ENCODE measurements at places on chromosomes 2 and 18.

GRCh38 chr18:39825485-39826150 lies 2129.4 kb upstream of the PIK3C3 start:
- DNase-seq = no peak

DNA sequence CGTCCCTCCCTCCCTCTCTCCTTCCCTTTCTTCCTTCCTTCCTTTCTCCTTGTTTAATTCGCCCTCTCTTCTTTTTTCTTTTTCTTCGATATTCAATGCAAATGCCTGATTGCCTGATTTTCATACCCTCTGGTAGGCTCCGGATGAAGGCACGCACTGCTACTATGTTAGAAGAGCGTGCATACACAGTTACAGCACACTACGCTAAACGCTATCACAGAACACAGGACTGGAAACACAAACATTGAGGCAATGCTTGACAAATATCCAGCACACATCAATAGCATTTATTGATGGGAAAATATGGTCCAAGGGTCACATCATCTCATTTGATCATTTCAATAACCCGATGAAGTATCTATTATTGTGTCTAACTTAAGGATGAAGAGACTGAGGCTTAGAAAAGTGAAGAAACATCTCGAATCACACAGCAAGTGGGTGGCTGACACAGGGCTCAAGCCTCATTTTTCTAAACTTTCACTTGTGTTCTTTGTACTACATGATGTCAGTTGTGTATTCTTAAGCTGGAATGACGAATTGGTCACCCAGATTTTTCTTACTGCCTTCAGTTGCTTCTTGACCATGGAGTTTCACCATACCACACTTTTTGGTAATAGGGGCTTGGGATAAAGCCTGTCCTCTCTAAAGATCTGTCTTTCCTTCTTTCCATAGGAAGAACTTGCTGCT lies 101.8 kb downstream of the TRIB2 start:
- no peak for DNase-seq

- DNase-seq = no peak
Measured at GRCh38 chr2:128299628-128300027, 19.0 kb downstream of the HS6ST1 start.

- no peak for DNase-seq
Measured at GRCh38 chr2:196274387-196274809, 103.0 kb upstream of the STK17B start.

DNA sequence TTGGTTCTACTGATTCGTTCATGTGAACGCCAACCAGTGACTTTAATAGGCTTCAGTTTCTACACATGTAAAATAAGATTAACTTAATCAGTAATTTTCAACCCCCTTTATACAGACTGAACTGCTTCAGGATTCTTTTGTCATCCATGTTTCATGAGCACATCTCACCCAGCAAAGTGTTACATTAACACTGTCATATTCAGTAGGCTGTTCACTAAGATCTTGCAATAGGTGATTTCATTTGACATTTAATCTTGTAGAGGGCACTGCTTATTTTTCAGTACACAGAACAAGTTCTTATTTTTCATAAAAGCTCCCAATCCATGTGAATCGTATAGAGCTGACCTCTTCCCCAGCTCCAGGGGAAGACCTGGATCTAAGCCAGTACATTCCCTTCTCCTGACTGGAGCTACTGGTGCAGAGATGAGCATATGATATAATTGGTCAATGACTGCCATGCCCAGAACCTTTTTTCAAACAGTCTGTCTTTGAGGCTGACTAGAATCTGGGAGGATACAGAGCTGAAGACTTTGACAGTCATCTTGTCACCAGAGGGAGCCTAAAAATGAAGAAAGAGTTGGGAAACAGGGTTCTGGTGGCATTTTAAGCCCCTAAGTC lies 72.2 kb upstream of the CHRNA1 start:
- no peak for DNase-seq

GRCh38 chr2:43102366-43103092 lies 123.9 kb downstream of the ZFP36L2 start:
- DNase-seq = no peak

DNA sequence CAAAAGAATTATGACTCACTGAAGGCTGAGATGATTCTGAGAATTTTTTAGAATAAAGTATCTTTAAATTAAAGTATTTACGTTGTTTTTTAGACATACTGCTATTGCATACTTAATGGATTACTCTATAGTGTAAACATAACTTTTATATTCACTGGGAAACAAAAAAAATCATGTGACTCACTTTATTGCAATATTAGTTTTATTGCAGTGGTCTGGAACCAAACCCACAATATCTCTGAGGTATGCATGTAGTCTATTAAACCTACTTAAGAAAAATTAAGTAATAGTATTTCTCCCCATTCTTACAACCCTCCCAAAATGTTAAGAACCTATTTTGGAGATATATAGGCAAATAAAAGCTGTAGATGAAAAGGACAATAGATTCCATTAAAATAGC lies 142.9 kb upstream of the ZNF521 start:
- no peak for DNase-seq

GRCh38 chr2:168730344-168730743 lies 72.1 kb upstream of the NOSTRIN start:
- DNase-seq = no peak

GRCh38 chr2:187869195-187869594 lies 315.0 kb upstream of the TFPI start:
- no peak for DNase-seq

- DNase-seq = peak; percentile 95
Measured at GRCh38 chr2:96868555-96869280, 1.2 kb downstream of the SEMA4C start.

DNA sequence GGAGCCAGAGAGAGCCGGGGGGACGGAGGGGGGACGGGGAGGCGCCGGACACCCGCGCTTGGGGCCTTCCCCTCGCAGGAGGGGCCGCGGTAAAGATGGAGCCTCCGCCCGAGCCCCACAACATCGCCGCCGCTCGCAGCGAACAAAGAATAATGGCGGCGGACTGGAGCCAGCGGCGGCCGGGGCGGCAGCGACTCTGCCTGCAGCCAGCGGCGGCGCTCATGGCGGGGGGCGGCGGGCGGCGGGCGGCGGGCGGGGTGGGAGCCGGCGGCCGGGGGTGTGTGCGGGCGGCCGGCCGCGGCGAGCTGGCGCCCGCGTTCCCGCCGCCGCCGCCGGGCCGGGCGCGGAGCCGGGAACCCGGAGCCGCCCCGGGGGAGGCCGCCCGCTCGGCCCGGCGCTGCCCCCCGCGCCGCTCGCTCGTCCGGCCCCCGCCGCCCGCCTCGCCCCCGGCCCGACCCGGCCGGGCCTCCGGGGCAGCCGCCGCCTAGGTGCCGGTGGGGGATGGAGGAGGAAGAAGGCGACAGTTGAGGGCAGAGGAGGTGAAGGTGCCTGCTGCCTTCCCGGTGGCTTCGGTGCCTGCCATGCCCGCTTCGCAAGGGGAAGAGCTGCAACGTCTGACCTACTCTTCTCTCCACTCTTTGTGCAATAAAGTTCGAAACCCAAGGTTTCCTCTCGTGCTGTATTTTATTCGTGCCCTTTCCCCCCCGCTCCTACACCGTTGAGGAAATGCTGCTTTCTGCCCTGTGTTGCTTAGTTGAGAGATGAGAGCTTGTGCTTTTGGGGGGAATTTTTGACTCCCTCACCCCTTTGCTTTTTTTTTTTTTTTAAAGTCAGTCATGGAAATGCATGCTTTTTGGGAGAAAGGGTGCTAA lies 634 bp downstream of the CREB1 start:
- no peak for DNase-seq

DNA sequence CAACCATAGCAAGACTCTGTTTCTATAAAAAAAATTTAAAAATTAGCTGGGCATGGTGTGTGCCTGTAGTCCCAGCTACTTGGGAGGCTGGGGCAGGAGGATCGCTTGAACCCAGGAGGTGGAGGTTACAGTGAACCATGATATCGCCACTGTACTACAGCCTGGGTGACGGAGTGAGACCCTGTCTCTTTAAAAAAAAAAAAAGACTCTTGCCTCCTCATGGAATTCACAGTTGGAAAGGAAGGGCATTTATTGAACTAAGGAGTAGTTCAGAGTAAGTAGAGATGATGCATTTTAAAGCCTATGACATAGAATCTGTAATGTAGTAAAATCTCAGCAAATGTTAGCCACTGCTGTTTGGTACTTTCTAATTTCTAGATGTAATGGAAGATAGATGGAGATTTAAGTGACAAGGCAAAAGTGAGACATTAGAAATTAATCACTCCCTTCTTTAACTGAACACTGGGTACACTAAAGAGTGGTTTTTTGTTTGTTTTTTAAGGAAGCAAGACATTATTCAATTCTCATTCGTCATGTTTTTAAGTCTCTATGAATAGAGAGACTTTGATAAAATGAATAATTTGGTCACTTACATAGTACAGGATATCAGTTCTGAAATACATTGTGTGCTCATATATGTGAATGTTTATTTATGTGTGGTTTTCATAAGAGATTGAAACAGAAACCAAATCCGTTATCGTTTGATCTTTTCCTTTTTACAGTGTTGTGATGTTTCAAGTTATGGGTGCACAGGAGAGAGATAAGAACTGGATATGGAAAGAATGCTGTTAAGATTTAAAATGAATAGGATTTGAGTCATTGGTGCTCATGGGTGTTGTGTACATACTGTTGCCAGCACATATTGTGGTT lies 186.1 kb upstream of the STON1 start:
- DNase-seq = no peak

DNA sequence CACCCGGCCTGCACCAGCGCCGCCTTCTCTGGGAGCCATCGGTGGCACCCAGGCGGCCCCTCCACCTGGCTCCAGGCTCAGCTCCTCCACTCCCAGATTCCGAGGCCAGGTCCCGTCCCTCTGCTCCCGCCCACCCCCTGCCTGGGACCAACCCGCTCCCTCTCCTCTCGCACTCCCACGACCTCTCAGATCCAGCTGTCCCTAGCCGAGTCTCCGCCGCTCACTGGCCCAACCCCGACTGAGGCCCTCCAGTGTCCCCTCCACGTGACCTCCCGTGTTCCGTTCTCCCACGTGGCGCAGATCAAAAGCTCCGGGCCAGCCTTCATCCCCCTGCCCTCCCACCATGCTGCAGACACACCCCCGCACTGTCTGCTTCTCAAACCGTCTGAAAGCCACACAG lies 14.4 kb upstream of the SALL3 start:
- DNase-seq = peak; percentile 55

DNA sequence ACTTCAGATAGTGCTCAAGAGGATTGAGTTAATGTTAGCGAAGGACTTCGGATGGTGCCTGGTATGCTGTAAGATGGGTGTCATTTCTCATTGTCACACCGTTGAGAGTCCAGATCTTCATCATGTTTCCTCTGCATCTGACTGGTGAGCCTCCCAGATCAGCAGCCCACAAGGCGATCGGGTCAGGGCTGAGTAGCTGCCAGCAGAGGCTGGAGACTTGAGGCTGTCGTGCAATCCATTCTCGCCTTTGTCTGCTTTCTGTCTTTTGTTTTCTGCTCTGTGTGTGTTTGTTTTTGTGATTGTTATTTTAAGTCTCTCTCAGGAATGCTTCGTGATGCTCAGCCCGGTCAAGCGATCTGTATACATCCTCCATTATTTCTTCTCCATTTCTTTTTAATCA lies 95.8 kb downstream of the TGOLN2 start:
- DNase-seq = no peak

DNA sequence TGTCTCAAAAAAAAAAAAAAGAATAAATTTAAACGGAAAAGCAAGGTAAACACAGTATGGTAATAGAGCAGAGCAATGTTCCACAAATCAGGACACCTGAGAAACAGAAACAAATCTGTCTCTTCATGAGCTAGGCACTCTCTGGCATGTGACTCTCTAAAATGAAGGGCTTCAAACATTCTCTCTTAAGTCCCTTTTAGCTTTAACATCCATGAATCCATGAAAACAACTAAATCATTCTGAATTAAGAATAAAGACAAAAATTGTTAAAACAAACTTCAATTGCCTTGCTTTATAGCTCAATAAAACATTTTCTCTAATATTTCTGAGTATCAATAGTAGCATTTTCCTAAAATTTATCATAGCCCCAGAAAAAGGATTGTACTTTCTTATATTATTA lies 132.1 kb downstream of the NBAS start:
- no peak for DNase-seq

DNA sequence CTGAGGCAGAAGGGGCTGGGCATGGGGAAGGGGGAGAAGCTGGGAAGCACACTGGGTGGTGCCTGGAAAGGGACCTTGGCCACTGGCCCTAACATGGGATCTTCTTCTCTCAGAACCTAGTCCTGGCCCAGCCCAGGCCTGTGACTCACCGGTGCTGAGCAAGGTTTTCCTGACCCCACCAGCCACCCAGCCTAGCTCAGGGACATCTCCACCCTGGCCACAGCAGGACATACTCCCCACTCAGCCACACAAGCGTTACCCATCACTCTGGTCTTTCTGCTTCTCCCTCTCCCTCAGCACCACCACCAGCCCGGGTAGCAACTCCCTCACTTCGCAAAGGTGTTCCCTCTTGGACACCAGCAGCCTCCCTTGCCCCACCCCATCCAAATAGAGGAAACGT lies 22.8 kb downstream of the TNS1 start:
- DNase-seq = no peak

DNA sequence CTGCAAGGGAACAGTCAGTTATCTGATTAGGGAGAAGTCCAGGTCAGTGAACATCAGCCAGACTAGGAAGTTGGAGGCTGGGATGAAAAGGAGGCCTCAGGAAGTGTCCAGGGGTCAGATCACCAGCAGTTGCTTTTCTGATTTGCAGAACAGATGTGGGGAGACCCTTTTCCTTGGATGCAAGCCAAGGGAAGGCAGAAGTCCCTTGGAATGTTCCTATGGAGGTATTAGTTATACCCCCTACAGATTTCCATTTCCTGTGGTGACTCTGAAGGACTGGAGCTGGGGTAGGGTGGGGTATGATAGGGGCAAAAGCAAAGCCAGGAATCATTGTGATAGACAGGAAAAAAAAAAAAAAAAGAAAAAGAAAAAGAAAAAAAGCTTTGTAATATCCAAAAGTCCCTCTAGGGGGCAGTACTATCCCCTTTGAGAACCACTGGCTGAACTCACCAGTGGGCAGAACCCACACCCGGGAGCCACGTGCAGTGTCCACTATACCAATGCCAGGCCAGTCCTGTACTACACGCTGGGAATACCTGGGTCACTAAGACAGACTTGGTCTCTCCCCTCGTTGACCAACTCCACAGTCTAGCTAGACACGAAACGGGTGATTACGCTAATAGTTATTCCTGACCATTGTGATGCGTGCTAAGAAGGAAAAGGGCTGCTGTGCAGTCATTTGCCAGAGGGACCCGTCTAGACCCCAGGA lies 7.4 kb downstream of the DYSF start:
- DNase-seq = no peak

DNA sequence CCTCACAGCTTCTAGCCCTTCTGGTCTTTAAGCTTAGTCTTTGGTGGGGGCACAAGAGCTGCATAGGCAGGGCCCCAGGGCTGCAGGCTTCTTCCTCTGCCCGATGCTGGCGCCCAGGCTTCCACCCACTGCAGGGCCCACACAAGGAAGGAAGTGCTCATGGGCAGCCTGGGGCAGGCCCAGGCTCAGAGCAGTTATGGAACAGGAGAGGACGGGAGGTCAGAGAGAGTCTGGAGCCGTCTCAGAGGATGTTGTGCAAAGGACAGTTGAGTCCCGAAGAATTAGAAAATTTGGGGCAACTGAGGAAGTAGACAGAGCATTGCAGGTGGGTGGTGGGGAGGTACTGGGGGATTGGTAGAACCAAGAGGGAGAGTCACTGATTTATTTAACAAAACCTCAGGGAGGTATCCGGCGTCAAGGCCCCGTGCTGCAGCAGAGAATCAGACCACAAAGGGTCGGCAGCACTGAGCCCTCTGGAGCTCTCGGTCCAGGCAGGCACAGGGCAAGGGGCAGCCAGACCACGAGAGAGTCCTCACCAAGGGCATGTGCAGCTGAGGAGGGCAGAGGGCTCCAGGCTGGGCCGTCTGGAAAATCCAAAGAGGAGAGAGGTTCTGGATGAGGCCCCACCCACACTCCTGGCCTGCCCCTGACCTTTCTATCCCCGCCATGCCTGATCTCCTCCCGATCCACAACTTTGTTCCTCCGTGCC lies 110.8 kb upstream of the GLI2 start:
- DNase-seq = no peak

GRCh38 chr2:42336361-42336965 lies 24.6 kb downstream of the COX7A2L start:
- DNase-seq = no peak

Data from type B pancreatic cell (in vitro differentiated cells).